ENCODE measurements at places on chromosomes 7 and 10.

GRCh38 chr10:130686689-130687300 is 550.6 kb downstream of the GLRX3 start:
- no peak for DNase-seq

DNA sequence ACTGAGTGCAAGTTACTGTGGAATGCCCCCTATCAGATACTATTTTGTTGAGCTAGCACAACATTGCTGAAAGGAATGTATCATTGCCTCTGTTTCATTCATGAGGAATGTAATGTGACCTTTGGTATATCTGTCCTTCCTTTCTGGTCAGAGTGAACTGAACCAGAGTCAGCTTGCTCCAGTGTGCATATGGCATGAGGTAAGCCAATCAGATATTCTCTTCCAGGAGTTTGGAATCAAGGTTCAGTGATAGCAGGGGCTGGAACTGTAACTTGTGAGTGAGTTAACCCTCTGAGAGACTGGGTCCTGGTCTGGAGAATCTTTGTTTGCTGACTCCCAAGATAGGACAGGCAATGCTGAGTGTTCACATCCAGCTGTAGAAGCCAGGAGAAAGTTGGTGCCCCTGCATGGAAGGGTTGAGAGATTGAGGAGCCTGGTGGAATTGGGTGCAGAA is 45.3 kb upstream of the OSBPL3 start:
- DNase-seq = no peak

DNA sequence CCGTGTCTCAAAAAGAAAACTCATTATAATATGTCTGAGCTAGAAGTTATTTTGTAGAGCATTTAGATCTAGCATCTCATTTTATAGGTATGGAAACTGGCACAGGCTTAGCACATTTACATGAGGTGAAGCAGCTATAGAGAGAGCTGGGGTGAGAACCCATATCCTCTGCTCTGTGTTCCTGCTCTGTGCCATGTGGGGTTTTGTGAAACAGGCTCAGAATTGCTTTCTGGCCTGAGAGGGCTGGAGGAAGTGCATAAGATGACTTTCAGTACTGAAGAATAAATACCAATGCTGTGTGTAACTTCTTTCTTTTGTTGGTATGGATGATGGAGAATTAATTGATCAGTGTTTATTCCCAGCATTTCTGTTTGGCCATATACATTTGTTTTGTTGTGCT is 159.1 kb downstream of the LRRC4 start:
- no peak for DNase-seq

GRCh38 chr7:145398758-145399157 is 562.9 kb upstream of the TPK1 start:
- no peak for DNase-seq

GRCh38 chr7:134120405-134120804 is 6.7 kb upstream of the LRGUK start:
- no peak for DNase-seq

DNA sequence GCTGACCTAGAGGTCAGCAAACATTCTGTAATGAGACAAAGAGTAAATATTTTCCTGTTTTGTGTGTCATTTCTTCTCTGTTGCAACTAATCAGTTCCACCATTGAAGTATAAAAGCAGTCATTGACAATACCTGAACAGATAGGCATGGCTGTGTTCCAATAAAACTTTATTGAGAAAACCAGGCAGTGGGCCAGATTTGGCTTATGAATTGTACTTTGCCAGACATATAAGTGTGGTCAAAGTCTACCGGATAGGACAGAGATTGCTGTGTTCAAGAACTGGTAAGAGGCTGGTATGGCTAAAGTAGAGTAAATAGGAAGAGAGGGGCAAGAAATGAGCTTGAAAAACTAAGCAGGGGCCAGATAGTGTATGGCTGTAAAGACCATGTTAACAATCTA is 38.3 kb upstream of the TAC1 start:
- no peak for DNase-seq

- no peak for DNase-seq
Observed at GRCh38 chr10:74880041-74880440, 53.6 kb downstream of the KAT6B start.

GRCh38 chr10:34739915-34740314 is 75.2 kb downstream of the PARD3 start:
- peak; percentile 60 for DNase-seq

- no peak for DNase-seq
Observed at GRCh38 chr7:116455009-116455408, 44.5 kb upstream of the CAV2 start.

- DNase-seq = no peak
Observed at GRCh38 chr7:105674200-105674920, 93.1 kb upstream of the EFCAB10 start.

- DNase-seq = no peak
Observed at GRCh38 chr7:99385564-99385963, 11.0 kb downstream of the ARPC1B start.

DNA sequence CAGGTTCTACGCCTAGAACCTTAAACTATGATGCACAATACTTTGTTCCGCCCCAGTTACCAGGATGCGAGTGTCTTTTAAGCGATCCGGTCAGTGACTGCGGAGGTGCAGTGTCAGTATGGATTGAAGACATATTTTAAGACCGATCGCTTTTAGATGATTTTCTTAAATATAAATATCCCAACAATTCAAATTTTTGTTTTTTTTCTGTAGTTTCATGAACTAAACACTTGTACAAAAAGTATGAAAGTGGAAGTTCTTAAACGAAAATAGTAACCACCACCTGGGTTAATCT is 835 bp downstream of the COMMD3 start:
- DNase-seq = no peak

All from right forelimb (tissue), 1 donor.